Stimulated activated memory B cell treated with anti-CD40 and anti-IgM and Interleukin-4, amounts not matched to agents 10 μg/mL and 1 μg/mL and 100 μg/mL, for 72 hours (primary cell): ENCODE measurements at places on chromosomes 4 and X.

DNA sequence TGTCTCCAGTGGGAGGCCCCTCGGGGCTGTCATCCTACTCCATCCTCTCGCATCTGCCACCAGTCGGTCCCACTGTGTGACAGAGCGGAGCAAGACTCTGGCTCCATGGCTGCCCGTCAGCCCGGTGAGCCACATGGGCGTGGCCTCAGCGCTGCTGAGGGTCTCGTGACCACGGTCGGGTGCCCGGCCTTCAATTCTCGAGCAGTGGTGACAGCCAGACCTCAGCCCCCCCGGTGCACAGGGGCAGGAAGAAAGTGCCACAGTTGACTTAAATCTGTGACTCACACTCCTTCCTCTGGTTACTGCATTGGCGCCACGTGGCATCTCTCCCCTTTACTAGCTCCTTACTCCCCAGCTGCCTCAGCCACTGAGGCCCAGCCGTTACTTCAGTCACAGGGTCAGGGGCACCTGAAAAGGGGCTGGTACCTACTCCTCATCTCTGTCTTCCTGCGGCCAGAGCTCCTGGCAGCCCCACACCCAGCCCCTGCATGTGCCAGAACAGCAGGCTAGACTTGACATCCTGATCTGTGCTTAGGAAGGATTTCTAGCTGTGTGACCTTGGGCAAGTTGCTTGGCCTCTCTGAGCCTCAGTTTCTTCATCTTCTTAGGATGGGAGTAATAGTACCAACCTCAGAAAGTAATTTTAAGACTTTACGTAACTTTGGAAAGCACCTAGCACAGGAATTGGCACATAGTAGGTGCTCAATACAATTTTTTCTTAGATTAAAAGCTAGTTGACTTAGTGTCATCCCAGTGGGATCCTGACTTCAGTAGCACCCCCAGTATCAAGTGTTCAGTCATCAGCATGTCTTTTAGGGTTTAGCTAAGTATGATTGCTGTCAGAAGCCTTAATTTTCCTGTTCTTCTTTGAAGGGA, 66.1 kb downstream of the TNIP2 start:
- ATAC-seq: peak; percentile 95

DNA sequence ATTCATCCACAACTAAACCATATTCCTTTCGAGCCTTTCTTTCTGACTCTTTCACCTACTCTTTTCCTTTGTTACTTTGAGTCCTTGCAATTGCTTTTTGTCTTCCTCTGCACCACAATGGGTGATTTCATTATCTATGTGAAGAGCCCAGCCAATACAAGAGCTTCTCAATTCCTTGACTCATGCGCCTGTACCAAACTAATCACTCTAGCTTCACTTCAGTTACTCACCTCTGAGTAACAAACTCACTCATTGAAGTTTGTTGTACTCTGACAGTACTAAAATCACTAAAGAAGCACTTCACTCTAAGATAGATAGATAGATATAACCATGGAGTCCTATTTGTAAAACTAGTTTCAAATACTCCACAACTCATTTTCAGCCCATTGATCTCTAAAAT, 191.7 kb upstream of the EPHA5 start:
- ATAC-seq: no peak

- no peak for ATAC-seq
These were observed 17.8 kb downstream of the SCD5 start for GRCh38 chr4:82780752-82781231.

DNA sequence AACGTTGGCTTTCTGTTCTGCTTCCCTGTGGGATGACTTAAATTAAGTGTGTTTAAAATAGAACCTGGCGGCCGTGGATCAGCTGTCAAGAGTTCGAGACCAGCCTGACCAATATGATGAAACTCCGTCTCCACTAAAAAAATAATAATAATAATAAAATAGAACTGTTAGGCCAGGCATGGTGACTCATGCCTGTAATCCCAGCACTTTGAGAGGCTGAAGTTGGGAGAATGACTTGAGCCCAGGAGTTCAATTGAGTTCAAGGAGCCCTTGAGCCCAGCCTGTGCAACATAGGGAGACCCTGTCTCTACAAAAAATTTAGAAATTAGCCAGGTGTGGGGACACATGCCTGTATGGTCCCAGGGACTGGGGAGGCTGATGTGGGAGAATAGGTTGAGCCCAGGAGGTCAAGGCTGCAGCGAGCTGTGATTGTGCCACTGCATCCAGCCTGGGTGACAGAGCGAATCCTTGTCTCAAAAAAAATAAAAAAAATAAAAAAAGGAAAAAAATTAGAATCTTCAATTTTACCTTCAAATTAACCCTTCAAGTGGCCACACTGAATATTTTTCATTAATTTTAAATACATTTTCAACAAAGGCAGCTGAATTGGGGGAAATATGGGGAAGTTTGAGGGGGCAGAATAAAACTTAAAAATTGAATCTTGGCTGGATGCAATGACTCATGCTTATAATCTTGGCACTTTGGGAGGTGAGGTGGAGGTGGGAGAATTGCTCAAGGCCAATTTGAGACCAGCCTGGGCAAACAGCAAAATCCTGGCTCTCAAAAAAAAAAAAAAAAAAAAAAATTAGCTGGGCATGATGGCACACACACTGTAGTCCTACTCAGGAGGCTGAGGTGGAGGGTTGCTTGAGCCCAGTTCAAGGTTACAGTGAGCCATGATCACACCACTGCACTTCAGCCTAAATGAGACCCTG, 31.8 kb upstream of the HSD17B13 start:
- ATAC-seq: no peak

- ATAC-seq: no peak
These were observed 695.9 kb upstream of the ATOH1 start for GRCh38 chr4:93132631-93133030.

GRCh38 chrX:131845201-131845600, 177.9 kb upstream of the STK26 start:
- ATAC-seq: no peak

DNA sequence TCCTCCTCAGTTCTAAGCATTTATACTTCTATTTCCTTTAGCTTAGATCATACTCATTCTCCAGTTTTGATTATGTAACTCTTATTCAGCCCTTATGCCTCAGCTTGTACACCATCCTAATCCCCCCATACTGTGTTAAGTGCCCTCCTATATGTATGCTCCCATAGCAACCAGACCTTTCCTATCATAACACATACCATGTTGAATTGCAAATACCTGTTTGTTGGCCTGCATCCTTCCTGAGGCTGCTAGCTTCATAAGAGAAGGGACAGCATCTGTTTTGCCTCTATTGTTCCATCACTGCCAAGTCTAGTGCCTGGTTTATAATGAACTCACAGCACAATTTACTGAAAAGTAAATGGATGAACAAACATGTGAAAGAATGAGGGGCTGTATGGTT, 443.7 kb downstream of the CENPC start:
- no peak for ATAC-seq

DNA sequence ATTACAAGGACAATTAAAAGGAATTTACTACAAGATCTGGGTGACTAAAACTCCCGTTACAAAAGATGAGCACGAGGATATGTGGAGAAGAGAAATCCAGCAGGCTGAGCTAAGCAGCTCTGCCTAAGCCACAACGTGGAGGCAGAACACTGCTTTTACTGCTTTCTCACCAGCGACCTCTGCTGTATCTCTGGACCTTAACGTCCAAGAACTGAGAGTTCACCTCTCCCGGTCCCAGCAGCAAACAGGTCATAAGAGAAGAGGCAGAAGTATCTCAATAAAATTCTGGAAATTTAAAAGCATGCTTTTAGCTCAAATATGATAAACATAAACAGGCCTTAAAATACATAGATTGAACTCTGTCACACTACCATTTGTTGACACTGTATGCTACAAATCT, 81.0 kb downstream of the ADGRA3 start:
- ATAC-seq: no peak

DNA sequence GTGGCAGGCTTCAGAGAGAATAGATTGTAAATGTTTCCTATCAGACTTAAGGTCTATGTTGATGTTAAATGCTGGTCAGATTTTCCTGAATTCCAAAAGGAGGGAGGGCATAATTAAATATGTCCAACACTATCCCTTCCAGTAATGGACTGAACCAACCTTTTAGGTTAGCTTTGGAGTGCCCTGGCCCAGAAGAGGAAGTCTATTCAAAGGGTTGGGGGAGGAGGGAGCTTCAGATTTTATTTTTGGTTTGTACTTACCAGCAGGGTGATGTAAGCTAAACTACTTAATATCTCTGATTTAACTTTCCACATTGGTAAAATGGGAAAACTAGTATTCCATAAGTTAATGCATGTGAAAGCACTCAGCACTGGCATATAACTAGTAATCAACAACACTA, 91.1 kb downstream of the RBM46 start:
- no peak for ATAC-seq

DNA sequence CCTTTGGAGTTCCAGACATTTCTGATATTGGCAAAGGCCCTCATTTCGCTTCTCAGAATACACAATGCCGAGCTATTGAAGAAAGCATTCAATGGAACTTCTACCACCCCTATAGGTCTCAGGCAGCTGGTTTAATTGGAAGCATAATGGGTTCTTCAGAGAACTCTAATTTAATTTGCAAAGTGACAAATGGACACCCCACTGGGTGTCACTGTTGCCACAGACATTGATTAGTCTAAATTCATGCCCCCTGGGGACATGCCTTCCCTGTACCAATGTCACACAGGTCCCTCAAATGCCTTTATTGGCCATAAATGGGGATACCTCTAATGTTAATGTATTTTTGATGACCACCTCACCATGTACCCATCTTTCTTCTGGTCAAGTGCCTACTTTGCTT, 22.9 kb upstream of the TMEM255A start:
- no peak for ATAC-seq

- ATAC-seq: no peak
These were observed 69.3 kb upstream of the CCDC160 start for GRCh38 chrX:134167591-134168203.

DNA sequence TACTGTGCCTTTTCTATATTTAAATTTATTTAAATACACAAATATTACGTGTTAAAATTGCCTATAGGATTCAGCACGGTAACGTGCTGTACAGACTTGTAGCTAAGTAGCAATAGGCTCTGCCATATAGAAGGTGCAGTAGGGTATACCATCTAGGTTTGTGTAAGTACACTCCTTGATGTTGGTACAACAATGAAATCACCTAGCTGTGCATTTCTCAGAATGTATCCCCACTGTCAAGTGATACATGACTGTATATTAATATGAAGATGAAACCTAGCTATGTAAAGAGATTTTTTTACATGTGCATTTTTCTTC, 431.2 kb downstream of the KCTD8 start:
- no peak for ATAC-seq
